ENCODE measurements at places on chromosomes 5 and 9.

- peak; percentile 69 for DNase-seq
Observed at GRCh38 chr5:168734620-168735300, 155.6 kb upstream of the PANK3 start.

GRCh38 chr5:139895647-139896046 lies 100.0 kb downstream of the PSD2 start:
- DNase-seq: no peak

DNA sequence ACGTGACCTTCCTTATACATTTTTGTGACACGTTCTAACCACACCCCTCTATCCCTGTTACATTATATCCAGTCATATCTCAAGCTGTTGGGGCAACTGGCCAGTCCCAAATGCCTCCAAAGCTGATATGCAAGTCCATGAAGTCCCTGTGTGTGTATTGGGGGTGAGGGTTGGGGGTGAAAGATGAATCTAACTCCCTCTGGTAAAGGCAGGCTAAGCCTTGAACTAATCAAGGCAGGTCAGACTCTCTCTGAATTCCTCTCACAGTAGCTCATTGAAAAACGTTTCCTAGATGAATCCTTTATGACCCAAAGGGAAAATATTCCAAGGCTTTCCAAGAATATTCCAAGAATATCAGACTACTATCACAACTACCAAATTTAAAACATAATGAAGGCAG lies 174.4 kb downstream of the MUSK start:
- no peak for DNase-seq

DNA sequence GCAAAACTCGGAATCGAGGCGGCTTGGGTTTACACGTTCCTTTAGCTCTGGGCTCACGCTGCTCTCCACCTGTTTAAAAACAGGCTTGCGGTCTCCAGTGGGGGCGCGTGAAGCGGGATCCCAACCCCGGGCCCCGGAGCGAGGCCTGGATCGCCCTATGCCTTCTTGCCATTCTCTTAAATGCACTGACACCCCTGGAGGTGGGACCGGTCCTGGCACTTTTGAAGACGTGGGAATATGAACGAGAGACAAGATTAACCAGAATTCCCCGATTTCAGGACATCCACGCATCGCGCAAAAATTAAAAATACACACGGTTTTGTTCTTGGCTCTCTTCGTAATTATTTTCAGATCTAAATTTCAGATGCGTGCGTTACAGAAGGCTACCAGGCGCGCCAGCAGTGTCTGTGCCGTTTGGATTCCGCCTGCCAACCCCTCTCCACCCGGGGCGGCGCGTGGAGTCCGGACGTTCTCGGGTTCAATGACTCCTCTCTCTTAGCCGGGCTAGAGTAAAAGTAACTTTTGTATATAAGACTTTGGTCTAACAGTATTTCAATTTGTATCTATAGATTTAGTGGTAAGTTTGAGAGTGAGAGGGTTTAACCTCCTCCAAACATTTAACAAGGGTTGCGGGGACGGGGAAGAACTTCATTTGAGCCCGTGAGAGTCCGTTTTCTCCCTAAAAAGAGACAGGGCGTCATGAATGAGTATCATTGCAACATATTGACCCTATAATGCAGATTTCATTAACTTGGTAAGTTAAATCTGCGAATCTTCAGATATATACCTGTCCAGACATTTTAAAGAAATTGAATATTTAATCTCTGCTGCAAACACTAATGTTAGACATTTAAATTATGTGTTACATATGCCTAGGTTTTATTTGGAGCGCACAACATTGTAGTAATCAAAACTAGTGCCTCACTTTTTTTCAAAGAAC lies 3.8 kb downstream of the FOXD1 start:
- no peak for DNase-seq

- DNase-seq: no peak
Observed at GRCh38 chr5:172648013-172648381, 6.9 kb downstream of the NEURL1B start.

GRCh38 chr5:137778772-137779564 lies 24.8 kb upstream of the HNRNPA0 start:
- peak; percentile 54 for DNase-seq

GRCh38 chr5:152739916-152740315 lies 334.8 kb upstream of the NMUR2 start:
- DNase-seq: no peak

DNA sequence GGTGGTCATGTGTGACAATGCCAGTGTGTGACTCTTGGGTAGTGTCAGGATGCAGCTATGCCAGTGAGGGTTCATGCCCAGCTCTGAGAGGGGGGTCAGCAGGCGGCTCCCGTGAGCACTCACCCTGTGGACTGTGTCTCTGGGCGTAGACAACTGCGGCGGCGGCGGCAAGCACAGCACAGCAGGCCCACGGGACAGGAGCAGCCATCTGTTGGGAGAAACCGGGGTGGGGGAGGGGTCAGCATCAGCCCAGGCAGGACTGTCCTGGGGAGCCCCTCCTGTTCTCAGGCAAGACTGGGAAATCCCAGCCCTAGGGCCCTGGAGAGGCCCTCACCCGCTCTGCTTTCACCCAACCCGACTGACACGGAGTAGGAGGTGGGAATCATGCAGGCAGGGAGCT lies 20.8 kb downstream of the CNTFR start:
- no peak for DNase-seq

GRCh38 chr5:145723516-145723915 lies 111.6 kb downstream of the PRELID2 start:
- no peak for DNase-seq

DNA sequence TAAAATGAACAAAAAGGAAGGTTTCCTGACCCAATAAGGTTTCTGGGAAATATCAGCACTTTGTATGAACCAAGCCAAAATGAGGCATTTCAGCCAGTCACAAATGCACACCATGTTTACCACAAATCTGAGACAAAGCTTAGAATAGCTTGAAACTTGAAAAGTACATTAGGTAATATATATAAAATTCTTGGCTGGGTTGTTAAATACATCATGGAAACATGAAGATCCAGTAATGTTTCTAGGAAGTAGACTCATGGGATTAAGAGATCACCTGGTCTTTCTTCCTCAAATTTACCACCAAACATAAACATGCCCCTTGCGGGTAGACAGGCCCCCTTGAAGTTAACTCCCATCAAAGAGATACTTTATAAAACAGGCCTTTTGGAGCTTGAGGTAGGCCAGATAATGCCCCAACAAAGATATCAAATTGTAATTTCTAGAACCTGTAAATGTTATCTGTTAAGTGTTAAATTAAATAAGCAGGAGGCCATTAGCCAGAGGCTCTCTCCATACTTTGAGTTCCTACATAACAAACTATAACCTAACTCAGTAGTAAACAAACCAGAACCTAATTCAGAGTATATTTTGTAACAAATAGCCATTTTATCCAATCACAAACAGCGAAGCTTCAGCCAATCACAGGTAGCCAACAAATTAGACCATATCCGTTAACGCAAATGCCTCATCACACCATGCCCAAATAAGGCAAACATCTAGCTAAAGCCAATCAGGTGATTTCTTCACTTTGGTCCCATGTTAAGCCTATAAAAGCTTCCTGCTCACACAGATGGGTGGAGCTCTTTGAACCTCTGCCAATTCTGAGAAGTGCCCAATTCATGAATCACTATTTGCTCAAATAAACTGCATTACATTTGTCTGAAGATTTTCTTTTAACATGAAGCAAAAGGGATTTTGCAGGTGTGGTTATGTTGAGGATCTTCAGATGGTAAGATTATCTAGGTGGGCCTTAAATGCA lies 127.9 kb upstream of the TARS1 start:
- DNase-seq: peak; percentile 86

- no peak for DNase-seq
Observed at GRCh38 chr9:121651295-121652020, at the start of gene DAB2IP. DAB2IP (plus strand) TSS chr9:121651634; CDS start chr9:121651776, 142 bp downstream.

- no peak for DNase-seq
Observed at GRCh38 chr5:30475429-30475828, 718.1 kb upstream of the CDH6 start.

- no peak for DNase-seq
Observed at GRCh38 chr5:141411575-141411974, 1.2 kb upstream of the PCDHGA10 start.

- peak; percentile 92 for DNase-seq
Observed at GRCh38 chr5:132677191-132677590, 3.4 kb downstream of the IL4 start.

DNA sequence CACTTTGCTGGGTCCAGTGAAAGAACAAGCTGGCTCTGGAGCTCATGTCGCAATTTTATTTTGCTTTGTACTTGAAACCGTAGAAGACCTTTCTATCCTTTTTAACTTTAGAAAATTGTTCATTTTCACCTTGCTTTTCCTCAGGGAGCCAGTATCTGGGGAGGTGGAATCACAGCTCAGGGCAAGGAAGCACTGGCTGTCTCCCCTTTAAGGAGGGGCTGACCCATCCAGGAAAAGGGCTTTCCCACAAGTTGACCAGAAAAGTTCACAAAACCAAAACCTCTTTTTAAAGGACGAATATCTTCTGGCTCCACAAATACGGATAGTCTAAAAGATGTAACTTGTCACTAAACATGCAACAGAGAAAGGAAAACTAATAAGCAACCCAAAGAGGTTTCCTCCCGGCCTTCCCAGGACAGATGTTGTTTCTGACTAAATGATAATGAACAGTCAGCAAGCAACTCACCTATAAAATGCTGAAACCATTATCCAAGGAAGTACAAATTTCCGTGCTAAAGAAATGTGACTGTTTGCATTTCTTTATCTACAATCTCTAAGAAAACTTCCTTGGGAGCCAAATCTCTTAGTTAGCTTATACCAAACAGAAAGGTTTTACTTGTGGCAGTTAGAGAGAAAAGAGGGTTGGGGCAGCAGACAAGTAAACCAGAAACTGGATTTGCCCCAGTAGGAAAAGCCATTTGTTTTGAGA lies 278.2 kb downstream of the PLK2 start:
- no peak for DNase-seq

GRCh38 chr5:145683431-145683830 lies 151.7 kb downstream of the PRELID2 start:
- DNase-seq: no peak

GRCh38 chr5:43244823-43245565 lies 53.0 kb downstream of the NIM1K start:
- DNase-seq: no peak

GRCh38 chr5:3657364-3658022 lies 61.9 kb downstream of the IRX1 start:
- DNase-seq: no peak

DNA sequence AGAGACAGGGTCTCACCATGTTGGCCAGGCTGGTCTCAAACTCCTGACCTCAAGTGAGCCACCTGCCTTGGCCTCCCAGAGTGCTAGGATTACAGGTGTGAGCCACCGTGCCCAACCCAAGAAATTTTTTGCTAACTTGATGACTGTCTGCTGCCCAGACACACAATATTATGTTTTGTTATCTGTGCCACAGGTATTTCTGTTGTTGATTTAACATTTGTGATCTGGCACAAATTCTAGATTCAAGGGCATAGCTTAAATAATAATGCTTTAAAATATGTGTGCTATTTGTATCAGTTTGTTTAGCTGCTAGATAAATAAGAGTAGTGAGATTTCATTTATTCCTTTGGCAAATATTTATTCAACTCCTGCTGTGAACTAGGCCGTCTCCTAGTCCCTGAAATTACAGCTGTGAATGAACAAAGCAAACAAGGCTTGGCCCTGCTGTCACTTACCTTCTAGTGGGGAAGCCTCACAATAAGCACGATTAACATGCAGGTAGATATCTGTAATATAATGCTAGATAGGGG lies 35.3 kb downstream of the GAPVD1 start:
- no peak for DNase-seq

GRCh38 chr9:91056917-91057316 lies 255.3 kb downstream of the SYK start:
- peak; percentile 47 for DNase-seq

DNA sequence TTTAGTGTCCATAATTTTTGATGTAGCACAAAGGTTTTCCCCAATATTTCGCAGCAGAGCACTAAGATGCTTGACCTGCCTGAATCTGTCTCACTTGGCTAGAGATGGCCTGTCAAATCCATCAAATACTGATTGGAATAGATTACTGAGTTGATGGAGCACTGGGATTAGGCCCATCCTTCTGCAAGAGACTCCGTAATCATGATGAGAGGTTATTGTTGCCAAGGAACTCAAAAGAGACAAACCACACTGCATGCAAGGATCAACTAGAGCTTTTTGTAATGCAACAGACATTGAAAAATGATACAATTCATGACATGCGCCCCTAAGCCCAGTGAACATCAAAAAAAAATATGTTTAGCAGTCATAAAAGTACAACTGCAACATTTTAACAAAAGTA lies 585.3 kb upstream of the GRAMD2B start:
- DNase-seq: no peak
